Activated T-cell treated with anti-CD3 and anti-CD28 coated beads for 4 hours (primary cell): ENCODE measurements at places on chromosomes 2 and 18.

- DNase-seq, result no peak
Observed at GRCh38 chr2:79960519-79960918, 344.0 kb downstream of the LRRTM1 start.

DNA sequence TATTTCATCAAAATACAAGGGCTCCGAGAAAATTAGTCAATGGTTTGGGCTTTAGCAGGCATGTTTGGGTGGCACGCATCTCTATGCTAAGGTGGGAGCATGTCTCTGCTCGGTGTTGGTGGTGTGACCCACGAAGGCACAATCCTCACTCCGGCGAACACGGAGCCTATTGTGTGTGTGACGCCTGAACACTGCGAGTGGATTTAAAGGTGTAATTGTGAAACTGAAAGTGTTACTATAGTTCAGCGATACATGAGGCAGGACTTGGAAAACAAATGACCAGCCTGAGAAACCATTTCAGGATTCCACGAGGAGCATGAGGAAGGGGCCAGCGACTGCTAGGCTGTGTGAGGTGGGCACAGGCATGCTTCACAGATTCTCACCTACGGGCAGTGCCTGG, 41.7 kb upstream of the LDLRAD4 start:
- DNase-seq, result no peak

DNA sequence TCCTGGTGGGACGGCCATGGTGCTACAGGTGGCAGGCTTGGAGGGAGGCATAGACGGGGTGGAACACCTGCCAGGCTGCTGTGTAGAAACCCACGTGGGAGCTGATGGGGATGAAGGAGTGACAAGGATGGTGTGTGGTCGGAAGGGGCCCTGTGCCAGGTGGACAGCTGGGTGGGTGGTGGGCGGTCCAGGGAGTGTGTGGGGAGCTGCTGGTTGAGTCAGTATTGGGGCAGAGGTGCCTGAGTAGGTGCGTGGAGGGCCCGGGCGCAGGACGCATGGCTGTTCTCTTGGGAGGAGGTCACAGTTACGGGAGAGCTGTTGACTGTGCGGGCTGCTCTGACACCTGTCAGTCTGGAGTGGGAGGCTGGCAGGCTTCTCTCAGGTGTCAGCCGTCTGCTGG, 12.6 kb upstream of the D2HGDH start:
- DNase-seq, result no peak

DNA sequence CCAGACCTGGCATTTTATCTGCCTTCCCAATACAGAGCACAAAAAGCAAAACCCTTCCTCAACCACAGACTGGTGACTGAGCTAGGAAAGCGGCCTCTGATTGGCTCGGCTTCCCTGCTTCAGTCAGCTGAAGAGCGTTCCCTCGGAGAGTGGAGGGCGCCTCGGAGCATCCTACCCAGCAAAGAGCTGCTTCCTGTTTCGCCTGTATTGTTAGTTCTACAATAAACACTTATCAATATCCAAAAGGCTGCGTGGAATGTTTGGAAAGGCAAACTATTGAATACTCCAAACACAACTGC, 125.0 kb downstream of the CACNB4 start:
- DNase-seq, result no peak

DNA sequence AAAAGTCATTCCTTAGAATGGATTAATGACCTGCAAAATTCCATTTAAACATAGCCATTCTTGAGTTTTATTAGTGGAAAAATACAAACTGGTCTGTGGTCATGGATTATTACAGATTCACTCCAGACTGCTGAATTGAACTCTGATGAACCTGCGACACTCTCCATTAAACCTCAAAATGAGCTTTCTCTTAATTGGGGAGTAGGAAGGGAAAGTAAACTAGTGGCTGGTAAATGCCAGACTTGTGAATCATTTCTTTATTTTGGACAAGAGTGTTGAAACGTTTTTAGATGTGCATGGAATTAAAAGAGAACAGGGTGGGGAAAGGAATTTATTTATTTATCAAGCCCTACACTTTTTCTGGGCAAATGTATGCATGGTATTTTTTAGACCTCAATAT, 321.2 kb upstream of the FANCL start:
- no peak for DNase-seq

DNA sequence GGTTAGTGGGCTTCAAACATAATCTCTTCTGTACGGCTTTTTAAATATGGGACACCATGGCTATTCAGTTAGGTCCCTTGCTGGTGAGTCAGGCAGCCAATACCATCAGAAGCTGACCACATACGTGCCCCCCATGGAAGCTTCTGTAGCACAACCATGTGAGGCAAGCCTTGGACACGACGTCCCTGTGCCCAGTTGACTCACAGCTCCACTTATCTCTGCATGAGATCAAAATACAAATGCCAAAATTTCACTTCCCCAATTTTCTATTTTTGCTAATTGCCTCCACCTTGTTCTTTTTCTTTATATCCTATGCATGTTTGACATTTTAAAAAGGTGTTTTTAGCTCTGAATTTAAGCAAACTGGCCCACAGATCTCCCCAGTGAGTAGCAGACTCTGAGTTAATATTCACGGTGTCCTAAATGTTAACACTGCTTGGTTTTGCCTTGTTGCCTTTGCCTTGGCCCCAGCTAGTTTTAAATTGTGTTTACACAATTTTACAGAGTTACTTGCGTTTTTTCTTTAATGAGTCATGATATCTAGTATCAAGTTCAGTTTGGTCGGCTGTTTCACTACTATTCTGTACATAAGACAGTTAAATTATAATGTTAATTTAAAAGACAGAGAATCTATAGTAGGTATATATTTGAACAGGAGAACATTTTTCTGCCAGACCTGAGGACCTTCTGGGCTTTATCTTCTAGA, 77.5 kb downstream of the CDCA7 start:
- DNase-seq, result no peak

DNA sequence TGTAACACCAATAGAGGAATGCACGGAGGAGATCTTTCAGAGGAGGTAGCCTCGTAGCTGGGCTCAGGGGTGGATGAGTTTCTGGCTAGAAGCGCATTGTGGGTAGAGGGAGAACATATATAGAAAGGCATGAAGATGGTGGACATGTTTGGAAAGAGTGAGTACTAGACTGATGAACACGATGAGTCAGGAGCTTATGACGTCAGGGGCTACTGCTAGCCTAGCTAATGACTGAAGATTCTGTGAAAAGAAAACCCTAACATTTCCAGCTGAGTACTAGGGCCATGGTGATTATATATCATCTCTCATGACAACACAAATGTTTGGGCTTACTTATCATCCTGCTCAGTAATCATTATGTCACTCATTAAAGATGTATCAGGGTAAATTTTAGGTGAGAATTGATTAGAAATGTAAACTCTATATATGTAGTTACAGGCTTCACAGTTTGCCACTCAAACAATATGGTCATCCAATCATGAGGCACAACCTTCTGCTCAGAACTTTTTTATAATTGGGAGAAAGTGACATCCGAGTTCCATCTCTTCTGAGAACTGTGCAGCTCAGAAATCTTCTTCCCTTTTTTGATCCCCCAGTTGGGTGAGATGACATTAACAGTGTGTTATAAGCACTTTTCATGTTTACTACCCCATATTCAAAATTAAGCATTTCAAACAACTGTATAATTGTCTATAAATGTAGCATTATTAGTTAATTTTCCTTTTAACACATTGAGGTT, 22.2 kb upstream of the IL1RN start:
- DNase-seq, result peak; percentile 21

GRCh38 chr18:77321823-77322805, 72.5 kb downstream of the GALR1 start:
- no peak for DNase-seq

DNA sequence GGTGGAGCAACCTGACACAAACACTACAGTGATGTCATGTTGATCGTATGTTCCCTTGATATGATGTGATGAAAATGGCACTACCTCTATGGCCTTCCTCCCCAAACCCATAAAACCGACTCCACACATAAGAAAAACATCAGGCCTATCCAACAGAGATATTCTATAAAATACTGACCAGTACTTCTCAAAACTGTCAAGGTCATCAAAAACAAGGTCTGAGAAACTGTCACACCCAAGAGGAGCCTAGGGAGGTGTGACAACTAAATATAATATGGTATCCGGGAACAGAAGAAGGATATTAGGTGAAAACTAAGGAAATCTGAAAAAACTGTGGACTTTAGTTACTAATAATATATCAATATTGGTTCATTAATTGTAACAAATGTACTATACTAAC, 85.9 kb upstream of the FZD5 start:
- no peak for DNase-seq

GRCh38 chr18:47215554-47216138, 35.8 kb downstream of the SKOR2 start:
- no peak for DNase-seq

DNA sequence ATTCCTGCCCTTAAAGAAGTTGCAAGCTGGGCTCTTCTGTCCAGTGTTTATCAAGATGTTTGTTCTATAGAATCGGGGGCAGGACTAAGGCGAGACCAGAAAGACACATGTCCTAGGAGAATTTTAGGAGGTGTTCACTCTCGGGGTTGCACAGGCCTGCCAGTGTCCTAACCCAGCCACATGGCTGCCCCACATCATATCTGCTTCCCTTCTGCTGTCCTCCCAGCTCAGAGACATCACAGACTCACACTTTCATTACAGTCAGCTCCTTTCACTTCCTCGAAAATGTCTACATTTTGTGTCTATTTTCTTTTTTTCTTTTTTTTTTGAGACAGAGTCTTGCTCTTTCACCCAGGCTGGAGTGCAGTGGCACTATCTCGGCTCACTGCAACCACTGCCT, 10.7 kb upstream of the MRO start:
- DNase-seq, result no peak

DNA sequence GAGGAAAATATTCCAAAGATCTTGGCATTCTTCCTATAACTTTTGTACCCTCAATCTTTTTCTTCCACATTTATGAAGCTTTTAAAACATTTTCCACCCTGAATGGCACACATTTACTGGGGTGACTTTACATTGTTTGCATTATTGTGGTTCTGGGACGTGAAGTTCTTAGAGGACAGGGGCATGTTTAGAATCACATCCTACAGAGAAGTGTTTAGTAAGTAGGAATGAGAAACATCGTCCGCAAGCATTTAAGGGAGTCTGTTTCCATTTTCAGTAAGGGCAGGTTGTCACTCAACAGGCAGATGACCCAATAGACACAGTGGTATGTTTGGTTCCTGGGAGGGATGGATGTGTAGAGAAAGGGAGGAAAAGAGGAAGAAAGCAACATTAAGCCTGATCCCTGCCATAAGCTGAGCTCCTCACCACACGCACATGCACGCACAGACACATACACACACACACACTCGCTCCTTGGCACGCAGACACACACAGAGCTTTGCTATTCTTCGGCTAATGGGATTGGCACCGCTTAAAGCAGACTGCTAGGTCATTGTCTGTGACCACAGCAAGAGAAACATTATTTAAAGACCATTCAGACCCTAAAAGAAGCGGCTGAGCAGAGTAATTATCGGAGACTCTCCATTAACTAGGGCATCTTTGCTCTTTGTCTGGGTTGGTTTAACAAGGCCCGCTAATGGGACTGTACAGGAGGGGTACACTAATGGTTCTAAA, 14.2 kb upstream of the PLEKHM3 start:
- DNase-seq, result no peak

GRCh38 chr2:240643811-240644150, 18.5 kb downstream of the GPR35 start:
- no peak for DNase-seq

DNA sequence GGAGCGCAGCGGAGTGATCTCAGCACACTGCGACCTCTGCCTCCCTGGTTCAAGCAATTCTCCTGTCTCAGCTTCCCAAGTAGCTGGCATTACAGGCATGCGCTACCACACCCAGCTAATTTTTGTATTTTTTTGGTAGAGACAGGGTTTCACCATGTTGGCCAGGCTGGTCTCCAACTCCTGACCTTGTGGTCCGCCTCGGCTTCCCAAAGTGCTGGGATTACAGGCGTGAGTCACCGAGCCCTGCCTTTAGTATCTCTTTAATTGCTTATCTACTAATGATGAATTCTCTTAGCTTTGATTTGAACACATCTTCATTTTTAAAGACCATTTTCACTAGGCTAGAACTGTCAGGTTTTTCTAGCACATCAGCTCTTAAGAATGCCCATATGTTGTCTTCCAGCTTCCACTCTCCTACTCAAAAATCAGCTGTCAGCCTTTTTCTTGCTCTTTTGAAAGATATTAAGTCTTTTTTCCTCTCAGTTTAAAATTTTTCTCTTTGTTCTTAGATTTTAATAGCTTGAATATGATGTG, 16.1 kb upstream of the MFSD2B start:
- DNase-seq, result no peak

- DNase-seq, result no peak
Observed at GRCh38 chr18:77124452-77124922, 8.1 kb downstream of the MBP start.

GRCh38 chr2:216335252-216335651, 37.0 kb downstream of the MARCHF4 start:
- DNase-seq, result no peak

DNA sequence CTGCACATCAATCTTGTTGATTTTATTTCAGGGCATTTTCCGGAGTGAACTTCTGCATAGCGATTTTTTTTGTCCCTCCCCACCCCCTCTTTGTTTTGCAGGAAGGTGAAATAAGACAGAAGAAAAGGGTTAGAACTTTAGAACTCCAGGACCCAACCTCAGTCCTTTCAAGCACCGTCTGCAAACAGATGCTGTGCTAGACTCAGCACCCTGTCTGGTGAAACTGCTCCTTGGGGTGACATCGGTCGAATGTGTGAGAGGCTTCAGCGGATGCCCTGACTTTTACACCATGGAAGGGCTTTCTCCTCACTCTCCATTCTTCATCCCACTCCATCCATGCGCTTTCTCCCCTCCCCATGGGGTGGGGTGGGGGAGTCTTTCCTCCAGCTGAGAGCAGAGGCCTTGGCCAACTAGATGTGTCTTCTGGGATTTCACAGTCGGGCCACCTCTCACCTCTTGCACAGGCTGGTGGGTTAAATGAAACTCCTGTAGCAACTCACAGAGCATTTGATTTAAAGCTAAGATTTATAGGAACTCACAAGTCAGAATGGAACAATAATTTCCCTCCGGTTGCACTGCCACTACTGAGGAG, 43.3 kb upstream of the EDAR start:
- DNase-seq, result peak; percentile 3

DNA sequence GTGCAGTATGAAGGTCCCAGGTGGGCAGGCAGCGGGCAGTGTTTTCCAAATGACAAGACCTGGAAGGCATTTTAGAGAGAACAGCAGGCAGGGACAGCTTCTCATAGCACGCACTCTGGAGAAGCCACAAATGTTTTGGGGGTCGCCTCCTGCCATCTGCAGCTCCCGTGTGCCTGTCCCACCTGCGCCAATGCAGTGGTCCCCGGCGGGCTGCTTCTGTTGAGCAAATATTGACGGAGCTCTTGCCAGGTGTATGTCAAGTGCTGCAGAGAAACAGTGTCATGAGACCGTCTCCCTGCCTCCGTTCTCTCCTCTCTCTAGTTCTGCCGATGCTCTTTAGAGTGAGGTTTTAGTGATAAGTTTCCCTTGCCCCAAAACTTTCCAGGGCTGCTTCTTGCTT, 174.8 kb downstream of the LDLRAD4 start:
- DNase-seq, result no peak
